ENCODE measurements at places on chromosomes 12 and 14. TPM values are rescaled to one million over a fixed set of nuclear protein-coding genes. Genes with fewer than 3 reads are reported as not detected.

Gene PLEKHD1
- total RNA-seq = 2.0 TPM

Gene PRKD1
- total RNA-seq = 5.3 TPM

Gene PTPRQ
- total RNA-seq = 0.52 TPM

Gene PZP
- total RNA-seq = not detected

Gene PAWR
- 19.8 TPM for total RNA-seq

Gene TMPRSS12
- total RNA-seq = not detected

Gene PLA2G1B
- 6,971 TPM for total RNA-seq

Gene CLEC1A
- total RNA-seq = 1.3 TPM

Gene RNASE11
- total RNA-seq = not detected

Gene KRT6C
- not detected for total RNA-seq

Gene FAM90A1
- not detected for total RNA-seq

Gene HOTAIR
- not detected for total RNA-seq

Gene ESR2
- not detected for total RNA-seq
